Mucosa of gallbladder (tissue), 1 donor: ENCODE measurements at places on chromosomes 2 and 18. TPM values are rescaled to one million over a fixed set of nuclear protein-coding genes. Genes with fewer than 3 reads are reported as not detected.

DNA sequence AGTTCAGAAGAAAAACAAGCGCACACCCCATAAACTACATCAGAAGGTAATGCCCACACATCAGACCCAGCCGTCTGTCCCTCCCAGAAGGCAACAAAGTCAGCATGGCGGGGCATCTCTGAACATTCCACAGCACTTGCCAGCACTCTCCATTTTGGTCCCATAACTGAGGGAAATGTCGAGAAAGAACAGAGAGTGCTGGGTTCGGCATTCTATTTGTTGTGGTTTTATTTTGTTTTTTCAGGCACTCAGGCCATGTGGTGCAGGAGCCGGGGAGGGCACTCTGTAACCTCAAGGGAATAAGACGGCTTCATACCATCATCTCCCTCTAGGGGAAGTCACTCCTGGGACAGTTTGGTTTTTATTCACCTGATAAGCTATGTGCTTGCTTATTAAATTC, 156.0 kb downstream of the SEPTIN10 start:
- DNase-seq, result no peak

The STPG4 gene
- total RNA-seq, result 0.20 TPM

DNA sequence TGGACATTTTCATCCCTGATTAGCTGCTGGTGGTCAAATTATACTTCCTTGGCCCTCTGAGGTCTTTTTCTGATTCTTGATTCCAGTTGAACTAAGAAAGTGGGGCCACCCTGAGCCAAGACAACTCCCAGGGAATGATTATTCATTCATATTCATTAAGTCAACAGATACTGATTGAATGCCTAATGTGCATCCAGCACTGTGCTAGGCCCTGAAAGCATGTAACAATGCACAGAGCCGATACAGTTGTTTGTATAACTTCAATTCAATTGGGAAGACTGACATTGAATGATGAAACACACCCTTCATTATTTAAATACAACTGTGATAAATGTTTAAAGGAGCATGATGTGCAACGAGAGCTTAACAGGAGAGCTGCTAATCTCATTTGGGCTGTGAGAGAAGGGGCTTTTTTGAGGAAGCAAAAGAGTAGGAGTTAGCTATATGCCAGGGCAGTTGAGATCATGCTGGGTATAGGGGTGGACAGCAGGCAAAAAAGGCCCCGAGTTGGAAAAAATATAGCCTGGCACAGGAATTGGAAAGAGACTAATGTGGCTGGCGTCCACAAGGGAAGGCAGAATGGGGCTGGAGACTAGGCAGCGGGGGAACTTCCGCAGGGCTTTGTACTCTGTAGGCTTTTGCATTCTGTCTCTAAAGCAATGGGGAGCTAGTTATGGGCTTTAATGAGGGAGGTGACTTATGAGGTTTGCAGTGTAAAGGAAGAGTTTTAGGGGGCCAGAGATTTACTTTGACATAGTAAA, 57.2 kb upstream of the ACVR1 start:
- DNase-seq, result no peak

The PRKAG3 gene
- total RNA-seq, result not detected

The LIMS4 gene
- total RNA-seq, result 2.8 TPM

The ASB18 gene
- total RNA-seq, result not detected

GRCh38 chr2:143771939-143772338, 642.7 kb downstream of the ARHGAP15 start:
- DNase-seq, result no peak

- no peak for DNase-seq
These were observed 3.5 kb upstream of the ADNP2 start for GRCh38 chr18:80105369-80106167.

- peak; percentile 61 for DNase-seq
These were observed 109.6 kb downstream of the SH3RF3 start for GRCh38 chr2:109238580-109238979.

The TEX44 gene
- not detected for total RNA-seq

The SYT4 gene
- total RNA-seq, result 0.40 TPM

DNA sequence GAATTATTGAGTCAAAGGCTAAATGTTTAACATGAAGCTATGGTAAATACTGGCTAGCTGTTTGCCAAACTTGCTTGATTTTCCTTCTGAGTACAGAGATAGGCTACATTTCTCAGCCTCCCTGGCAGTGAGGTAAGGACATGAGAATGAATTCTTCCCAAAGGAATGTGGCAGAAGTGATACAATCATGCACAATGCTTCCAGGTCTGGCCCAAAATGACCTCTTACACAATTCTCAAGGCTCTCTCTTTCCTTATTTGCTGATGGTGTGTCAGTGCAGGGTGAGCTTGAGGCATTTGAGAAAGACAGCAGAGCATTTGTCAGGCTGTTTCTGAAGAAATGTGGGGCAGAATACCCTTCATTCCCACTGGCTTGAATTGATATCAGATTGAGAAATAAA, 95.6 kb upstream of the NABP1 start:
- DNase-seq, result no peak
